ENCODE measurements at places on chromosomes 13 and 19. TPM values are rescaled to one million over a fixed set of nuclear protein-coding genes. Genes with fewer than 3 reads are reported as not detected.

Gene LRRC63
- polyA plus RNA-seq, result 7.0 TPM

Gene GAS6
- polyA plus RNA-seq, result 193 TPM

Gene HSH2D
- polyA plus RNA-seq, result 1.6 TPM

Gene NECTIN2
- polyA plus RNA-seq, result 158 TPM

Gene SLITRK6
- polyA plus RNA-seq, result 0.34 TPM

Gene CCDC70
- 175 TPM for polyA plus RNA-seq

Gene ZNF709
- 14.6 TPM for polyA plus RNA-seq

Gene CYP4F2
- polyA plus RNA-seq, result 1.8 TPM

Data from testis (tissue), 5 donors.